ELR (cell line): ENCODE measurements at places on chromosomes 13 and 19.

GRCh38 chr19:47111006-47111621 is 2.5 kb downstream of the ZC3H4 start:
- peak; percentile 47 for DNase-seq

GRCh38 chr13:108020027-108020426 is 195.3 kb downstream of the LIG4 start:
- no peak for DNase-seq

DNA sequence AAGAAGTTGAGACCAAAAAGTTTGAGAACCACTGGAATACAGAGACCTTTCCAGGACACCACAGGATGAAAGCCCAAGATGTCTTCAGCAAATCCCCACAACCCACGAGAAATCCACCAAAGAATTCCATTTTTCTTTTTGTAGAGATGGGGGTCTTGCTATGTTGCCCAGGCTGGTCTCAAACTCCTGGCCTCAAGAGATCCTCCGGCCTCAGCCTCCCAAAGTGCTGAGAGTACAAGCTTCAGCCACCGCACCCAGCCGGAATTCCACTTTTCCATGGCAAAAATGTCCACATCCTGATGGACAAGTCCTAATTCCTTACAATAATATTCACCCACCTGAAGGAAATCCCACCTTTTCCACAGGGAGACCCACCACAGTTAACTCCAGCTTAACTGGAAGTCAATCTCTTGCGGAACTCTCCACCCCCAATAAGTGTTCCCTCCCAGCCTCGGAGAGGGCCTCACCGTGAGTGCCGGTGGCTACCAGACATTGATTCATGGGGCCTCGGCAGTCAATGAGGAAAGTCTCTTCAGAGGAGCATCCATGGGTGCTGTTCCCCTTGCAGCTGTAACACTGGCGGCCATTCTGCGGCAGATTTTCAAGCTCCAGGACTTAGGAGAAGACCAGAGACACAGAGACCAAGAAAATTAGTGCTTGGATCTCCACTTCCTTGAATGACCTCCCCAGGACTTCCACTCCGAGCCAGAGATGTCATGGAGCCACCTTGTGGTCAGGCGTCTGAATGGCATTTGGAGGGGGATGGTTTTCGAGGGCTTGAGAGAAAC is 12.3 kb upstream of the CADM4 start:
- DNase-seq, result peak; percentile 66

GRCh38 chr13:43963726-43964125 is 84.0 kb downstream of the LACC1 start:
- peak; percentile 8 for DNase-seq

DNA sequence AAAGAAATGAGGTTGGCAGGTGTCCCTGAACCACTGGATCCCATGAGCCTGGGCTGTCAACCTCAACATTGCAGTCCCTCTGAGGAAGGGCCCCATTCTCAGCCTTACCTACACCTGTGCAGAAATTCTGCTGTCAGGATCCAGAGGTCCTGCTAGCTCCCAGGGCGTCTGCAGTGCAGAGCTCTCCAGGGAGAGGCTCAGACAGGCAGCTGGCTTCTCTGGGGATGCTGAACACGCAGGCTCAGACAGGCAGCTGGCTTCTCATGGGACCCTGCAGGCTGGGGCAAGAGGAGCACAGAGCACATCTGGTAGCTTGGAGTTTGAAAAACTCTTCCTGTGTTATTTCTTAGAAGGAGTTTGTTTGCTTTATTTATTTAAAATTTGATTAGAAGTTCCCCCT is 50.9 kb downstream of the TMEM255B start:
- no peak for DNase-seq

GRCh38 chr19:1132552-1133383 is 29.0 kb downstream of the GPX4 start:
- peak; percentile 39 for DNase-seq

- peak; percentile 88 for DNase-seq
Observed at GRCh38 chr13:85974608-85975366, 175.6 kb upstream of the SLITRK6 start.

DNA sequence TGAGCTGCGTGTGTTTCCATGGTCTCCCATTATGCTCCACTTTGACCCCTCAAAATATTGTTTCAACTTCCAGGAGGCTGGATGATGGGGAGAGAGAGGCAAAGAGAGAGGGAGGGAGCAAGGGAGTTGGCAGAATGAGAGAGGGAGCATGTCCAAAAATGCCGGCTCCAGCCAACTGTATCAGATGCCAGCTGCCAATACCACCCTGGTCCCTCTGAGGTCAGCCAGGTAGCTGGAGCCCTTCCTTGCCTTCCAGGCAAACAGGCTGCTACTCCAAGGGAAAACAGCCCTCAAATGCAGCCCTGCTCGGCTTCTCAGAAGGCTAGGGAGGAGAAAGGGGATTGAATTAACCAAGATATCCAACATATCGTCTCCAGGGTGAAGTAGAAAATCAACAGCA is 440.0 kb downstream of the TSHZ3 start:
- DNase-seq, result no peak

DNA sequence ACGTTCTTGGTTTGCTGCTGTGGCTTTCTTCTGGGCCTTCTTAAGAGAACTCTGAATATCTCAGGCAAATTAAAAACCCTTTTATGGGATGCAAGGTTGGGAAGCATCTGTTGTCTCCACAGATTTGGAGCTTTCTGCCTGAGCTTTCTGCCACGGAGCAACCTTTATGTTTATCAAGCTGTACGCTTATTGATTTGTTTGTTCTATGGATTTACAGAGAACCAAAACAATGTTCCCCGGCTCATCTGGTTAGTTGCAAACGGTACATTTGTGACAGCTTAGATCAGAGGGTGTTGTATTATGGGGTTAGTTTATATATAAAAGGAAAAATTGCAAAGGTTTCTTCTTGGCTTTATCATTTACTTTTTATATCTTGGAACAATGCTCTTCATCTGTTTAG is 479.6 kb downstream of the DIAPH3 start:
- DNase-seq, result no peak

- DNase-seq, result no peak
Observed at GRCh38 chr13:95870421-95870820, 182.8 kb downstream of the UGGT2 start.

DNA sequence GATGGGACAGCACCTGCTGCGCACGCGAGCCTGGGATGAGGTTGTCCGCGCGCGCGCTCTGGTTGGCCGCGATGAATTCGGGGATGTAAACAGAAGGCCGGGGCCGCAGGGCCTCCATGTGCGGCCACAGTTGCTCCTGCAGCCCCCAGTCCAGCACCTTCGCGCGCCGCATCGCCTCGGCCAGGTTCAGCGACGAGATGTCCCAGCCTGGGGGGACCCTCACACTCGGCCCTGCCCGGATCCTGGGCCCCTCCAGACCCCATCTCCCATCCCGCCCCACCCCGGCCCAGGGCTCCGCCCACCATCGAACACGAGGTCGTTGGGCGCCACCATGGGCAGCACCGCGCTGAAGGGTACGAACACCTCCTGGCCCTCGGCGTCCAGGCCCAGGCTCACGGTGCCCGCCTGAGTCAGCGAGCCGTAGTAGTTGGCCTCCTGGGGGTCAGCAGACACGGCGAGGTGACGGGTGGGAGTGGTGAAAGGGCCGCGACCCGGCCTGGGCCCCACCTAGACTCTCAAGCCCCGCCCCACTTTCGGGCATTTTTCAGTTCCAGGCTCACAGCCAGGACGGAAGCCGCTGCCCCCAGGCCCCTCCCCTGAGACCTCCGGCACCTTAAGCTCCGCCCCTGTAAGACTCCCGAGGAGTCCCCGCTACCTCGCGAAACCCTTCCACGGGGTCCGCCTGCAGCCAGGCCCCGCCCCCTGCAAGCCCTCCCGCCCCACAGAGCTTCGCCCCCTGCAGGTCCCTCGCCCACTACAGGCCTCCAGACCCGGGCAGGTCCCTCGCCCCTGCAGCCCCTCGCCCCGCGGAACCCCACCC is 1.1 kb downstream of the ISYNA1 start:
- DNase-seq, result peak; percentile 84

DNA sequence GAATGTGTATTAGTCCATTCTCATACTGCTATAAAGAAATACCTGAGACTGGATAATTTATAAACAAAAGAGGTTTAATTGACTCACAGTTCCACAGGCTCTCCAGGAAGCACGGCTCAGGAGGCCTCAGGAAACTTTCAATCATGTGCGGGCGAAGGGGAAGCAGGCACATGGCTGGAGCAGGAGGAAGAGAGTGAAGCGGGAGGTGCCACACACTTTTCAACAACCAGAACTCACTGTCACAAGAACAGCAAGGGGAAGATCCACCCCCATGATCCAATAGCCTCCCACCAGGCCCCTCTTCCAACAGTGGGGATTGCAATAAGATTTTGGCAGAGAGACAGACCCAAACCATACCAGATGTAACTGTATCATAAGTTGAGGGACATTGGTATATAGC is 72.7 kb downstream of the IRS2 start:
- DNase-seq, result no peak

DNA sequence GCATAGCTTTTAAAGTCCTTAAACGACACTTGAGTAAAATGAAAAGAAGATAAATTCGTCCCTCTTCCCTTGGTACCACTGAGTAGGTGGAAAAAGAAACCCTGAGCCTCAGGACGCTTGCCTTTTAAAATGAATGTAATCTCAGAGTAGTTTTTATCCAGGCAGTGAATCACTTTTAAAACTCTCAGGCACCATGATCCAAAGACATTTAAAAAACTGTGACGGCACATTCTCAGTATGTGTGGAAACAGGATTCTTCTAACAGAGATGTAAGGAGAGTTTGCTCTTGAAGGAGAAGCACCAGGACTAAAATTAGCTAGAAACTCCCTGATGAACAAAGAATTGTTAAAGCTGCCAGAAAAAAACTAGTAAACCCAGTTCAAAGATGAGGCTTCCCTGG is 105.7 kb upstream of the SLC15A1 start:
- no peak for DNase-seq

DNA sequence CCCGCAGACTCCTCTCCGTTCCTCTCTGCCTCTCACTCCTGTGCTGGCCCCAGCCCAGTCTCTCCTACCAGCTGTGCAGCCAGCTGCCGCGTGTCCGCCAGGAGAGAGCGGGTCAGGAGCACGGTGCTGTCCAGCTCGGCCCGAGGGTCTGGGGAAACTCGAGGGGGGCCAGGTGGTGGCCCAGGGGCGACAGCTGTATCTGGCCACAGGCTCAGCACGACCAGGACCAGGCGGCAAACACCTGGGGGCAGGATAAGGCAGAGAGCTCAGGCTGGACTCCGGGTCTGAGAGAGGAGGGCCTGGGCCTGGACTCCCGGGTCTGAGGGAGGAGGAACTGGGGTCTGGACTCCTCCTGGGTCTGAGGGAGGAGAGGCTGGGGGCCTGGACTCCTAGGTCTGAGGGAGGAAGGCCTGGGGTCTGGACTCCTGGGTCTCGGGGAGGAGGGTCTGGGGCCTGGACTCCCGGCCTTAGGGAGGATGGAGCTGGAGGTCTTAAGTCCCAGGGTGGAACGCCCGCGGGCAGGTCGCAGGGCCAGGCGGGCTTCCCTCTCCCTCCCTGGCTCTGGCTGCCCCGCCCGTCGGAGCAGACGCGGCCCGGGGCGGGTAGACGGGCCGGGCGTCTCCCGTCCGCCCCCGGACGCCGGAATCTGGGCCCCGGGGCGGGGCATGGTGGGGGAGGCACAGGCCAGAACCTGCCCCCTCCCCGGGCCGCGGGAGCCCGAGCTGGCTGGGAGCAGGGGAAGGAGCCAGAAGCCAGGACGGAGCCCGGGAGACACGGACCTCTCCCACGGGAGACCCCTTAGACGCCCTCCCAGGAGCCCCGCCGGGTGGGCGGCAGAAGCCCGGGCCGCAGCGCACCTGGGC is 1.3 kb downstream of the IL11 start:
- DNase-seq, result peak; percentile 69

- no peak for DNase-seq
Observed at GRCh38 chr13:90872491-90873025, 474.9 kb upstream of the MIR17HG start.

- DNase-seq, result no peak
Observed at GRCh38 chr13:50071379-50071778, 56.1 kb downstream of the KCNRG start.

DNA sequence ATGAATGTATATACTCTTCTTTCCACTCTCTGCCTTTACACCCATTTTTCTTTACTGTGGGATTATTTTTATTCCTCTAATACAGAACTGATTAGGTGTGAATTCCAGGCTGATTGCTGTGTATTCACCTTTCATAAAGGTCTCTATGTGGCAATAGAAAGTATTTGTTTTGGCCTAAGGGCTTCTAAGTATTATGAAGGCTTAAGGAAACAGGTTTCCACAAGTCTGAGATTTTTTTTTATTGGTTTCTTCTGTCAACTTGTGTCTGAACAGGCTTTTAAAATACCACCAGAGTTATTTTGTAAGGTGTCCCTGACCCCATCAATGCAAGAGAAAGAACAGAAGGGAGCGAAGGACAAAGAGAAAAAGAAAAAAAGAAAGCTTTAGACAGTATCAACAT is 1102.0 kb upstream of the SPRY2 start:
- no peak for DNase-seq

GRCh38 chr13:98398581-98398980 is 178.3 kb downstream of the STK24 start:
- DNase-seq, result no peak

DNA sequence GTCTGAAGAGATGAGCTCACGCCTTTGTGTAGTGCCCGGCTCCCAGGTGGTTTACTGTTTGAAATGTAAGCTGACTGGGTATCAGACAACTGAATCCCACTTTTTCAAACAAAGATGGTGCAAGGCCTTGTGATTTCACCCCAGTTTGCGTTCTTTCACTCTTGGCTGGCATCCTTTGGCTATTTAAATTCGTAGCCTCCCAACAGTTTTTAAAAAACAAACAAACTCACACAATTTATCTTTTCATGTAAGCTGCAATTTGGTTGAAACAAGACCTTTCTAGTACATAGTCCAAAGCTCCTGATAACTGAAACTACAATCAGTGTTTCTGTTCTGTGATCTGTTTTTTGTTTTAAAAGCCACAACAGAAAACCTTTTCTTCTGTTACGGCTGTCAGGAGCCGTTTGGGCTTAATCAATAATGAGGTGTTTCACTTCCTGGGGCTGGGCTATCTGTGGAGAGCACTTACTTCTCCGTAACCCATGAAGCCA is 65.1 kb upstream of the NPAS1 start:
- DNase-seq, result no peak
